Stimulated activated naive CD8-positive, alpha-beta T cell treated with anti-CD3 and anti-CD28 coated beads, Interleukin-15, Interleukin-2, amounts not matched to agents 100 U/mL and 50 U/mL, for 24 hours (primary cell): ENCODE measurements at places on chromosomes 11 and 22.

DNA sequence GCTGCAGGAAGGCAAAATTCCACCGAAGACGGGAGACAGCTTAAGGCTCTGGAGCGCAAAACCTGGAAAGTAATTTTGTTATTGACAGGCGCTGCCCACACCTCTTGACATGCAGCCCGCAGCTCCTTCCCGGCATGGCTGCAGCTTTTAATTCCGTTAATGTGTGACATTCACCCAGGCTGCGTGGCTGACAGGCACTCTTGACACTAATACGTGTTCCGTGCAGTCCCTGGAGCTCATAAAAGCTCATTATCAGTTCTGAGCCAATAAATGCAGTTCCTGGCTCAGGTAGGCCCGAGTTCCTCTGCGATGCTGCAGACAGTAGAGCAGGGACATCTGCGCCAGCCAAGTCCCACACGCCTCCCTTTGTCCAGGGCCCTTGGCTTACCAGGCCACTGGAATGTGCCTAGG lies 34.8 kb downstream of the TSPAN18 start:
- DNase-seq, result no peak

- no peak for DNase-seq
These were observed 421.9 kb upstream of the CADM1 start for GRCh38 chr11:115926138-115926537.

- DNase-seq, result no peak
These were observed 4.9 kb downstream of the DAGLA start for GRCh38 chr11:61684870-61685616.

GRCh38 chr11:95977534-95978174 lies 53.7 kb upstream of the MTMR2 start:
- DNase-seq, result no peak

DNA sequence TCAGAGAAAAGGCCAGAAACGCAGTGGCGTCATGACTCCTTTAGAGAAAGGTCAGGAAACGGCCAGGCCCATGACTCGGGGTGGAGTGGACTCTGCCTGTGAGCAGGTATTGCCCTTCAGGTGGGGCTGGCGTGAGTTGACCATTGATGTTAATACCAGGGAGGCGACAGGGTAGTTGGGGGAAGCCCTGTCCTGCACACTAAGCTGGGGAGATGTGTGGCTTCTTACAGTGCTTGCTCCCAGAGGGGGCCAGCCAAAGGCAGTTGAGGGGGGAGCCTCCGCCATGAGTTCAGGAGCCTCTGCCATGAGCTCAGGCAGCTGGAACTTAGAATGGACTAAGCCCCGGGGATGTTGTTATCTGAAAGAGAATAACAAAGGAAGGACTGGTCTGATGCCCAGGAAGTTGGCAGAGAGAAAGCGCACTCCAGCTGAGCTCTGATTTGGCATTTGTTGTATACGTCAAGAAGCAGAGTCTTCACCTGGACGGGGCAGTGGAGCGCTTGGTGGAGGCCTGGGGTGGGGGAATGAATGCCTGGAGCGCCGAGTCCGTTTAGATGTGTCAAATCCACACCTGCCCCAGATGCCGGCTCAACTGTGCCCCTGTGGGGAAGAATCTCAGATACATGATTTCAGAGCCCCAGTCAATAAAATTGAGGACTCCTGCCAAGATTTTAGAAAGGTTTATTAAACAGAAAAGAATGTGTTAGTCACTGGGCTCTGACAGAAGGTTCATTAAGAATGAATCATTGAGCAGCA lies 222.5 kb downstream of the TBC1D22A start:
- DNase-seq, result no peak

GRCh38 chr22:20319041-20319744 lies 667 bp downstream of the DGCR6L start:
- DNase-seq, result no peak

DNA sequence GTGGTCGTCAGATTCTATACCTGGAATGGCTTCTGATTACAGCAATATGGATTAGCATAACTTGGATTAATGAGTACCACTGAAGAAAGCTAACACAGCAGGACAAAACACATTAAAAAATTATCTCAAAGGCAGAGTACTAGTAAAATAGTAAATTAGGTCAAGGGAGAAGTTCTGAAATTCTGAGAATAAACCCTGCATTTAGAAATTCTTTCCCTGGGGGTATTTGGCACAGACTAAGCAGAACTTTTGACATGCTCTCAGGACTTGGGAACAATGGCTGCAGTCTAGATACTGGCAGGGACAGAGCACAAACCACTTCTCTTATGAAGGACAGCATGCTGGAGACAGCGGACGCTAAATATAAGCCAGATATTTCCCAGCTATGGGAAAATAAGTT lies 85.6 kb upstream of the GRIA4 start:
- DNase-seq, result no peak

- no peak for DNase-seq
These were observed 45.7 kb downstream of the PDGFD start for GRCh38 chr11:104118105-104118744.

DNA sequence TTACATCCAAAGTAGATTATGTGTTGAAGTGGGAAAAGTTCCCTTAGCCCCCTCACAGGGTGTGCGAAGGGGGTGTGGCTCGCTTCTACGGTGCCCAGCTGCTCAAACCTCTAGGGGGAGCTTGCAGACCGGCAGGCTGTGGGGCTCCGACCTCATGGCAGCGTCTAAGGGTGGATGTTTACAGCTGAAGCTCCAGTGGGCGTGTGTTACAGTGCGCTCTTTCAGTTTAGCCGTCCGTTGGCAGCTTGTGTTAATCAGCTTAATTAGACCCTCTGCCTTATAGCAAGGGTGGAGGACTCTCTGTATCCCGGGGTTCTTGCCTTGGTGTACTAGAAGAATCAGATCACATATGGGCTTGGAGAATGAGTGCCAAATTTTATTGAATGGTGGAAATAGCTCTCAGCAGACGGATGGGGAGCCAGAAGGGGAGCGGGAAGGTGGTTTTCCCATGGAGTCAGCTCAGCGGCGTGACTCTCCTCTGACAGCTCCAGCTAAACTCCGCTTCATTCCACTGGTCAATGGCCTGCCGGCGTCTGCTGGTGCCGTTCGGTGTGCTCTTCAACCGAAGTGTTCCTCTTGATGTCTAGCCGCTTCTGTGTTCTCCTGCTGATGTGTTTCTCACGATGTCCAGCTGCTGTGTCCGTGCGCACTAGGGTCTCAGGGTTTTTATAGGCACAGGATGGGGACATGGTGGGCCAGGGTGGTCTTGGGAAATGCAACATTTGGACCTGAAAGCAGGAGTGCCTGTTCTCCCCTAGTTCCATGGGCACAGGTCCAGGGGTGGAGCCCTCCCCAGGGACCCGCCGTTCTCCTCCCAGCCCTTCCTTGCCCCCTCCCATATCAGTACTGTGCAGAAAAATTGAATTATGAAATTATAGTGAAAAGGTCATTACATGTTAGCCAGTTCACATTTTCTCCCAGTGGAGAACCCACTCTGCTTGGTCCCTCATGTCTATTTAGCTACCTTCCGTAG lies 28.6 kb upstream of the OR10G7 start:
- DNase-seq, result peak; percentile 61

- no peak for DNase-seq
These were observed 4.1 kb downstream of the PITPNM1 start for GRCh38 chr11:67500831-67501715.

DNA sequence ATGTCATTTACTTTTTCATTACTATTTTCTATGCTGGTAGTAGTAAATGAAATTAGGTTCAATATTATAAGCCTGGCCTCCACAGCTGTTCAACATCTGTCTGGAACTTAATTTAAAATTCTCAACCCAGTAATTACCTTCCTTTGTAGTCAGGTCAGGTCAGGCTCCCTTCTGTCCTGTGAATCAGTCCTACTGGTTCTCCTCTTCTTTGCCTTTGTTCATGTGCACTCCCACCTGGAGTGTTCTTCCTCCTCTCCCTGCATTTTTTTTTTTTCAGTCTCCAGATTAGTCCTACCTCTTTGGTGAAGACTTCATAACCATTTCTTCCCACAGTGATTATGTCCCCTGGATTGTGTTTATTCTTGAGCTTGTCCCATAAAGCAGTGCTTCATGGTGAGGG lies 67.9 kb downstream of the DKK3 start:
- no peak for DNase-seq

GRCh38 chr22:30309951-30310741 lies 16.6 kb downstream of the TBC1D10A start:
- no peak for DNase-seq

- no peak for DNase-seq
These were observed 43.8 kb upstream of the LARGE1 start for GRCh38 chr22:33964121-33964520.

DNA sequence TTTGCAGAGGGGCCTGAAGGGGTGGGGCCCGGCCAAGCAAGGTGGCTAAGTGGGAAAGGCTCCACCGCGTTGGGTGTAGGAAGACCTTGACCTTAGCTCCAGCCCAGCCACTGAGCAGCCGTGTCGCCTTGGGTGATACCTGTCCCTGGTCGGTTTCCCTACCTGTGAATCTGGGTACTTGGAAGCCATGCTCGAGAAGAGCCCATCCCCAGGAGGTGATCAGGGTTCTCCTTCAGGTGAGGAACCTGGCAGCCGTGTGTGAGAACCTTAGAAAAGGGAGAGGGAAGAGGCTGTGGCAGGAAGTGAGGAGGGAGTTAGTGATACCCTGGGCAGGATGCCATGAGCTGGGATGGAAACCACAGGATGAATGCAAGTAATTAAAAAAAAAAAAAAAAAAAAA lies 21.6 kb downstream of the PPARA start:
- DNase-seq, result no peak

- no peak for DNase-seq
These were observed 871 bp downstream of the BDNF start for GRCh38 chr11:27699242-27699925.

DNA sequence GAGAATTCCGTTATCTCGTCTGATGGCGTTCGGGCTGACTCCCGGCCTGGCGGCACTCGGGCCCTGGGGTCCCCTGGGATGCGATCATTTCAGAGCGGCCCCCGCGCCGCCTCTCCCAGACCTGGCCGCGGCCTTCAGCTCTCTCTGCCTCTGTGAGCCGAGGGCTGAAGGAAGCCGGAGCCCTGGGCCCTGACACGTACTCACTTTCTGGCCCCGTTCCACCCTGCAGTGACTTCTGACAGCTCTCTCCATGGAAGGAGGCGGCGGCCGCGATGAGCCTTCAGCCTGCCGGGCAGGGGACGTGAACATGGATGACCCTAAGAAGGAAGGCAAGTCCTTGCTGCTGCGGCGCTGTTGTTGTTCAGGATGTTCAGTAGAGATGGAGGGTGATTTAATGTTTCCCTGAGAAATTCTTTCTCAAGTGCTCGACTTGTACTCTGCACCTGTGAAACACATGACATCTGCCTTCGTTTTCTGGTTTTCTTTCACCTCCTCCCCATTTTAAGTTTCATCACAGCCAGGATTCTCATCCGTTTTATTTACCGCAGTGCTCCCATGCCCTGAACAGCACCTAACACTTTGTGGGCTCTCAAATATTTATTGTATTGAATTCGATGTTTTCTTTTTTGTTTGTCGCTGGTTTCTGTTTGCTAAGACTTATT lies 612 bp downstream of the GTSE1 start:
- peak; percentile 33 for DNase-seq

GRCh38 chr11:27173545-27173944 lies 132.9 kb downstream of the BBOX1 start:
- DNase-seq, result no peak

GRCh38 chr11:28105869-28106268 lies 2.1 kb downstream of the KIF18A start:
- no peak for DNase-seq
